Dermis microvascular lymphatic vessel endothelial cell (primary cell): ENCODE measurements at places on chromosomes 16 and 17. TPM values are rescaled to one million over a fixed set of nuclear protein-coding genes. Genes with fewer than 3 reads are reported as not detected.
A peak's percentile ranks its signal among the peaks of the same experiment; 100 is the strongest.

Gene TRPV2
- total RNA-seq = 23.2 and 36.8 TPM in 2 replicates

Gene TP53TG3F
- total RNA-seq = not detected in 2 replicates

GRCh38 chr17:4566785-4567184, 6.4 kb upstream of the GGT6 start:
- DNase-seq = peak; percentile 53

- no peak for DNase-seq
These were observed 42.4 kb upstream of the NF1 start for GRCh38 chr17:31052187-31052889.

- no peak for DNase-seq
These were observed 622 bp upstream of the CCL16 start for GRCh38 chr17:35981908-35982330.

DNA sequence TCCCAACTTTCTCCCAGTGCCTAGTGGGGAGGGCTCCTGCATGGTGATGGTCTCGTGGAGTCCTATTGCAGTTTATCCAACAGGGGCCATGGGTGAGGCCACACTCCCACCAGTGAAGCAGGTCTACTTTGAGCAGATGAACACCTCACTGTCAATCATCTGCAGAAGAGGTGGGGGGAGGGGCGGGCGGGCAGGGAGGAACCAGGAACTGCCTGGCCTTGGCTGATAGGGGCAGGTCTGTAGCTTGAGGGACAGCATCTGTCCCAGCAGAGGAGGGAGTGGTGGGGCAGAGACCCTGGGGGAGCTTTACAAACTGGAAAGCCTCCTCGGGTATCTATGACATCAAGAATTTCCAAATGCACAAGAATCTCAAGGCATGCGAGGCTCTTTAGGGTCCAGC, 58.7 kb upstream of the ZNF423 start:
- no peak for DNase-seq

- no peak for DNase-seq
These were observed 17.4 kb downstream of the NGFR start for GRCh38 chr17:49512296-49513043.
